ENCODE measurements at places on chromosomes 1 and 21.

- DNase-seq = peak; percentile 77
Measured at GRCh38 chr1:7644961-7645750, 125.9 kb upstream of the VAMP3 start.

DNA sequence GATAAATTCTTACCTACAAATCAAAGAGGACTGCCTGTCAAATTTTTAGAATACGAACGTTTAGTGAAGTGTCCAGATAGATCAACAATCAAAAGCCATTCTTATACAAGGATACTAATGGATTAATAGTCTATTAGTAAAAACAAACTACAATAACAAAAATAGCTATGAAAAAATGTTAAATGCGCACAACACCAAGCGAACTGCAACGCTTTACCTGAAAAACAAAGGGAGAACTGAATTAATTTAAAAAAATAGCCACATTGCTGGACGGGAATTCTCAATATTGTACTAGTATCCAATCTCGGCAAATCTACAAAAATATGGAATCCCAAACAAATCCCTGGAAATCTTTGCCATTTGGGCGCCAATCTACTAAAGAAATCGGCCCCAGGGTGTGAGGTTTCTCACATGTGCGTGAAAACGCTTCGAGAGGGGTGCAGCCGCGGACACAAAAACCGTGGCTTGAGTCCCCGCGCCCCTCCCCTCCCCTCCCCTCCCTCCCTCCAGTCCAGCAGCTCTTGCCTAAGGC, 55.6 kb downstream of the TRAF5 start:
- no peak for DNase-seq

- no peak for DNase-seq
Measured at GRCh38 chr1:109476825-109477224, 6.9 kb upstream of the ATXN7L2 start.

DNA sequence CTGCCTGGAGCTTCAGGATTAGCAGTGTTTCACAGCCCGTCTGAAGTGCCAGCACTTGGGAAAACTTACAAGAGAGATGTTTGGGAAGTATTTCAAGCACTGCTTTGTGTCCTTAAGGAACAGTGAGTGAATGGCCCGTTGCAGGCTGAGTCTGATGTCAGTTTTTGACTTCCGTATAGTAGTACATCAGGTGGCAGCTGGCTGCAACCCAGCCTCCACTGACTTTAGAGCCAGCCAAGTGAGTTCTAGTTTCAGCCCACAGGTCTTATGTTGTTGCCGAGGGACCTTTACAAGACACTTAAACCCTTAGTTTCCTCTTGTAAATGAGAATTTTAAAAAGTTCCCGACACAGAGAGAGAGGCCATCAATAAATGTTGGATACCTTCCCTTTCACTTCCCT, 35.0 kb downstream of the UCK2 start:
- no peak for DNase-seq

GRCh38 chr1:38102636-38103035, 56.0 kb upstream of the POU3F1 start:
- no peak for DNase-seq

- no peak for DNase-seq
Measured at GRCh38 chr21:34533938-34534337, 21.9 kb upstream of the KCNE1 start.

- DNase-seq = no peak
Measured at GRCh38 chr1:113401067-113401466, 10.8 kb downstream of the MAGI3 start.

DNA sequence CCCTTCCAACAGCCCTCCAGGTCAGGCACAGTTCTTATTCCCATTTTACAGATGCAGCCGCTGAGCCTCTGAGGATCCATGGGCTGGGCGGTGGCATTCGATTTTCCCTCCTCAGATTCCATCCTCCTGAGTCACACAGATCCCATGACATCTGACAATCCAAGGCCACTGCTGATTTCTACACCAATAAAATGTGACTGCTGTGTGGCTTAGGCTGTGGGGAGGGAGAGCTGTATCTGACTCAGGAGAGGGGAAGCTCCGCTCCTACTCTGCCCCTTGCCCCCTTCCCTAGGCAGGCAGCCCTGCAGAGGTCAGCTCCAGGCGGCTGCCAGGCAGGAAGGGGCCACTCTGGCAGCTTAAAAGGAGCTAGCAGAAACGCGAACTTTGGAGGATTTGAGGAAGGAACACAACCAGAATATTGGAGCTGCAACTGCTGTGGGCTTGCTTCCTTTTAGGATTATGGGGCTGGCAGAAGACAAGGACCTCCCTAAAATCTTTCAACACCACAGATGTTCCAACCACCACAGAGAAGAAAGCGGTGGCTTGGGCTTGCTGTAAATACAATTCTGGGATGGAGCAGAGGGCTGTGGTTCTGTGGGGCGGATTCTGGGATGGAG, 50.0 kb downstream of the MRPL37 start:
- DNase-seq = no peak

DNA sequence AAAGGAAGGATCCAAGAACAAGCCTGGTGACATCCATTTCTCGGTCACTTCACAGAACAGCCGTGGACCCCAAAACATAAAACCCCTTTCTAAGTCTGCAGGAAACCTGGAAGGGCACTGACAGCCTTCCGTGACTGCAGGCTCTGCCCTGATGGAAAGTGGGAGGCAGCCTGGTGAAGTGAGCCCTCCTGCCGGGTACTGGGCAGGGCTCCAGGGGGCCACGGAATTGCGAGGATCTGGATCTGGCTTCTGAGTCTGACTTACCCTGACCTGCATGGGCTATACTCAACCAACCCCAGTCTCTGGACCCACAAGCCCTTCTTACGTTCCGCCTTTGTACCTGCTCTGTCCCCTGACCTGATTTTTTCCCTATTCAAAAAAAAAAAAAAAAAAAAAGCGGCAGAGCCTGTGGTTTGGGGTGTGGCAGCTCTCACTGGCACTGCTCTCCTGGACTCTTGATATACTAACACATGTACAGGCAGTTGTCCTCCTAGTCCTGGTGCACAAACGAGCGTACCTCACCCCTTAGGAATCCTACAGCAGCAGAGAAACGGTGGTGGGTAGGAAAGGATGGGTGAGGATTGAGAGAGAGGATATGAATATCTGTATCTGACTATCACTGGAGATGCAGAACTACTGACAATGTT, 82.9 kb downstream of the BEND5 start:
- DNase-seq = no peak
